Endothelial cell (in vitro differentiated cells): ENCODE measurements at places on chromosomes 12 and 14. TPM values are rescaled to one million over a fixed set of nuclear protein-coding genes. Genes with fewer than 3 reads are reported as not detected.

DNA sequence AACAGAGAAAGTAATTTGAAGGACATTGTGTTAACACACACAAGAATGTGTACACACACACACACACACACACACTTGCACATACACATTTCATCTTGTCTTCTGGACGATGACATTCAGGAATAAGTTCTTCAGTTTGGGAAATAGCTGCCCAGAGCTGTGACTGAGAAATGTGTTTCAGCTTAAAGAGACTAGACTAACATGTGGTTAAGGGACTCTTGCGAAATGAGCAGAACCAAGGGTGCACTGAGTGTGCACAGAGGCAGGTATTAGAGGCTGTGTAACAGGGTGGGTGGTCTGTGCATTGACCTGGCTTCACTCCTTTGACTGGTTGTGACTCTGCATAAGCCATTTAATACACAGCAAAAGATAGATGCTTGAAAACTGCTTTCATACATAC, 29.4 kb upstream of the KCNA5 start:
- H3K27me3 ChIP-seq, result peaks cover 5% of the 10 kb centered on the region
- no peaks in the 10 kb centered on the region for H3K36me3 ChIP-seq
- H3K27ac ChIP-seq, result no peak overlapping the region

DNA sequence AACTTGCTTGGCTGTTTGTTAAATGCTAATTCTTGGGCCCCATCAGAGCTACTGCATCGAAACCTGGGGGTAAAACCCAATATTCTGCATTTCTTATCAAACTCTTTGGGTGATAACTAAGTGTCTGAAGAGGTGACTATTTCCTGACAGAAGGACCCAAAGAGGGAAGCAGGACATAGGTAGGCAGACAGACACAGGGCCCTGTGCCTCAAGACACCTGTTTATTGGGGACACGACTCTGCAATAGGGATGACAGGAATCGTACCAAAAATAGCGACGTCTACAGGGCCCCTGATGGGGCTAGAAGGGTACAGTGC, 8.6 kb downstream of the ZNF219 start:
- peaks cover 26% of the 10 kb centered on the region for H3K27me3 ChIP-seq
- no peak for DNase-seq
- no peak overlapping the region for H3K27ac ChIP-seq
- H3K4me1 ChIP-seq, result peaks cover 22% of the 10 kb centered on the region
- peaks cover 19% of the 10 kb centered on the region for H3K36me3 ChIP-seq

DNA sequence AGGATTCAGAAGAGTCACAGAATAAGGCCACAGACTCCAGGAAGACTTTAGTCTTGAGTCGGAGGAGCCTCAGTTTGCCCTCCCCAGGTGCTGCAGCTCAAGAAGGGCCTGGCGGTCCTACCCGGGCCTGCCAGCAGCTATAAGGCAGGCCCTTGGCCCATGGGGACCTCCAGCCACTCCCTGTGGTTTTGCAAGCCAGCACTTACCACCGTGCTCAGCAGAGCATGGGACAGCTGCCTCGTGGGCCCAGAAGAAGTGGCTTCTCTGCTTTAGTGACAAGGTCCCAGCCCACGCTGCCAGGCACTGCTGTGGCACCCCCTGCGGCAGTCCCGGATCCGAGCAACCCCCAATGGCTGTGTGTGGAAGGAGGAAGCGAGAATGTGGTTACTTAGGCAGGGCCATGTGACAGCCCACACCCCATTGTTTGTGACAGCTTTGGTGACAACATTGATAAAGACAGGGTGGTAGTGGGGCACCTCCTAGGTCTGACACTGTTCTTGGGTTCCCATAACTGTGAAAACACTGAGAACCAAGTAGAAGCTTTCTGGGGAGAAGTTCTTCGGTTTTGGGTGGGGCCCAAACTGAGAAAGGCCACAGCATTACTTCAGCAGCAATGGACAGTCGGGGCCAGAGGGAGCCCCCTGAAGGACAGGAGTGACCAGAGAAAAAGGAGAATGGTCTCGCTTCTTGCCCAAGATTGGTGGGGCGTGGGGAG, at the start of gene SELPLG:
Gene SELPLG, minus strand, starts transcription at position 361 of the 715 bp plus-strand sequence. CDS start 9,587 bp downstream, outside the sequence.
- H3K4me1 ChIP-seq, result peaks cover 26% of the 10 kb centered on the region
- H3K4me3 ChIP-seq, result no peak within 1 kb of the TSS
- DNase-seq, result no peak
- peaks cover 9% of the 10 kb centered on the region for H3K27me3 ChIP-seq

MUCL1 gene
- 15.4 TPM for total RNA-seq

GRCh38 chr12:12378616-12379015, 21.7 kb downstream of the BORCS5 start:
- peaks cover 5% of the 10 kb centered on the region for H3K4me1 ChIP-seq
- H3K27ac ChIP-seq, result no peak overlapping the region
- H3K27me3 ChIP-seq, result peaks cover 1% of the 10 kb centered on the region
- no peak overlapping the region for H3K4me3 ChIP-seq
- peaks cover 2% of the 10 kb centered on the region for H3K36me3 ChIP-seq

DNA sequence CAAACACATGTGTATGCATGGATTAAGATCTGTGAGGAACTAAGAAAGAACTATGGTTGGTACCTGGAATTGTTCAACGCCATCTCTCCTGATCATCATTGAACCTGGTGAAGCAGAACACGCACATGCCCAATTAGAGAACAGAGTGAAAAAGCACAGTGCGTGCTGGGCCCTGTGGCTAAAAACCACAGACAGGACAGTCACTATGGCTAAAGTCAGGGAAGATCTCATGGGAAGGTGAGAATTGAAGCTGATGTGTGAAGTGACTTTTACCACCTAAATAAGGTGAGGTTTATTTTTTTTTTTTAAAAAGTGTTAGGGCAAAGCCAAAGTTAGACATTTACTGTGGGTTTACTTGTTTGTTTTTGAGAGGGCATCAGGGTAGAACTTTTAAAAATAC, 215.0 kb downstream of the SLC38A4 start:
- H3K4me3 ChIP-seq, result no peak overlapping the region
- peaks cover 1% of the 10 kb centered on the region for H3K27me3 ChIP-seq
- H3K4me1 ChIP-seq, result peaks cover 2% of the 10 kb centered on the region
- no peak for DNase-seq

KLRC2 gene
- total RNA-seq, result not detected

TRIAP1 gene
- 39.8 TPM for total RNA-seq

SMOC1 gene
- 0.38 TPM for total RNA-seq

DNA sequence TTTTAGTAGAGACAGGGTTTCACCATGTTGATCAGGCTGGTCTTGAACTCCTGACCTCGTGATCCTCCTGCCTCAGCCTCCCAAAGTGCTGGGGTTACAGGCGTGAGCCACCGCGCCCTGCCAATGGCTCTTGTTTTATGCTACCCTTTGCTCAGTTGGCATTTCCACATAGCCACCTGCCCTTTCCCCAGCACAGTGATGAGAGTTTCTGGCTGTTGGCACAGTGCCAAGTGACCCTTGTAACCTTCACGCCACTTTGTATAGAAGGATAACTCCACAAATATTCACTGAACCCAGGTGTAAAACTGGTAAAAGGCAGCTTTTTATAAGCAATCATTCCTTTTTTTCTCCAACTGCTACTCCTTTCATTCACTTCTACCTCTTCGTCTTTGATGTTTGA, 18.5 kb upstream of the CCDC175 start:
- H3K27me3 ChIP-seq, result peaks cover 7% of the 10 kb centered on the region
- H3K4me1 ChIP-seq, result no peaks in the 10 kb centered on the region
- H3K27ac ChIP-seq, result no peak overlapping the region
- H3K4me3 ChIP-seq, result no peak overlapping the region
- DNase-seq, result no peak

GRCh38 chr12:115597157-115597712, 680.3 kb downstream of the MED13L start:
- H3K4me3 ChIP-seq, result no peak overlapping the region
- H3K4me1 ChIP-seq, result no peaks in the 10 kb centered on the region
- no peak for DNase-seq
- H3K27me3 ChIP-seq, result no peaks in the 10 kb centered on the region
